Hepatic stellate cell (primary cell): ENCODE measurements at places on chromosomes 2 and 18.

DNA sequence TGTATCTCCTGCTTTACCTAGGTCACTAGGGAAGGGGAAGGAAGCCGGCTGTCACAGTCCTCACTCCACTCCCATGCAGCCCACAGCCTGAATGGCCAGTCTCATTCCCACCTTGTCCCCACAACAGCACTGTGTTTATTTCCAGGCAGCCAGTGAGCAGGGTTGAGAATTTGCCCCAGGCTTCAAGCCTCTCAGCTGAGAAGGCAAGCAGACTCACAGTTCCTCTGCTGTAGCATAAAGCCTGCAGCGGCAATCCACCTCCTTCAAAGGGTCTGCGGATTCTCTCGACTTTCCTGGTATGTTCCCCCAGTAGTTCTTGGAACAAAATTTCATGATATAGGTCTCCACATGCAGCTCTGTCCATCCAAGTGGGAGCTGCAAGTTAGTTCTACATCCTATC is 262.9 kb upstream of the GULP1 start:
- DNase-seq = no peak

DNA sequence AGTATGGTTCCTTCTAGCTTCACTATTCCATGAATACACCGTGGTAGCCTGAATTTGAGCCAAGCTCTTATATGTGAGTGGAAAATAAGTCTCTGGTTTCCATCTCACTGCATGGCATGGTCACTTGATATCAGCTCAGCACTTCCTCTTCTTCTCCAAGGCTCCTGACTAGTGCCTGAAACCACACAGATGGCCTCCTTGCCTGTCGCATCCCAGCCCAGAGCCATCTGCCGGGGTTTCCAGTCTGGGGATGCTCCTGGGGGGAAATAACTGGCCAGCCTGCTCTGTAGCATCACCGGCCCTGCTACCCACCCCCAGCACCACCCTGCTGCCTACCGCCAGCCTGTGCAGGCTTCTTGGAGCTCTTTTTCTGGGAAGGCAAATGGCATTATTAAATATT is 7.7 kb upstream of the MARCHF4 start:
- no peak for DNase-seq

- no peak for DNase-seq
Measured at GRCh38 chr2:114068438-114068837, 178.5 kb downstream of the ACTR3 start.

DNA sequence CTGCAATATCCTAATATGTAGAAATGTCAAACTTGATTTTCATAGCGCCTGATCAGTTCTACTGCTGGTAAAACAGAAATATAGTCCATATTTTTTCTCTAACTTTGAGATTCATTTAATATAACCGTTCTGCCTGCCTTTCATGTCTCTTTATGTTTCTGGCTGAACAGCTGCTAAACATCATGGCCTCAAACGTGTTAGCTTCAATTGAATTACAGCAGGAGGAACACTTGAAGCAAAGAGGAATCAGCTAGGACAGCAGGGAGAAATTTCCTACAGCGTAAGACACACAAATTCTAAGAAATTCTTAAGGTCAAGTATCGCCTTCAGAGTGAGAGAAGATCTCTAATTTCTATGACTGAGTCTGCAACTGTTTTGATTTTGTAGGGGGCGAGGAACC is 433.2 kb downstream of the FBXO15 start:
- DNase-seq = no peak

- peak; percentile 41 for DNase-seq
Measured at GRCh38 chr2:66428986-66429612, 5.8 kb upstream of the MEIS1 start.

- peak; percentile 28 for DNase-seq
Measured at GRCh38 chr2:158487419-158487818, 30.7 kb downstream of the PKP4 start.

GRCh38 chr18:22604390-22604985 is 186.8 kb upstream of the CTAGE1 start:
- peak; percentile 13 for DNase-seq
